ENCODE measurements at places on chromosomes 2 and 18. TPM values are rescaled to one million over a fixed set of nuclear protein-coding genes. Genes with fewer than 3 reads are reported as not detected.

GATA6 gene
- 7.8 TPM for polyA plus RNA-seq

IL36RN gene
- not detected for polyA plus RNA-seq

DNA sequence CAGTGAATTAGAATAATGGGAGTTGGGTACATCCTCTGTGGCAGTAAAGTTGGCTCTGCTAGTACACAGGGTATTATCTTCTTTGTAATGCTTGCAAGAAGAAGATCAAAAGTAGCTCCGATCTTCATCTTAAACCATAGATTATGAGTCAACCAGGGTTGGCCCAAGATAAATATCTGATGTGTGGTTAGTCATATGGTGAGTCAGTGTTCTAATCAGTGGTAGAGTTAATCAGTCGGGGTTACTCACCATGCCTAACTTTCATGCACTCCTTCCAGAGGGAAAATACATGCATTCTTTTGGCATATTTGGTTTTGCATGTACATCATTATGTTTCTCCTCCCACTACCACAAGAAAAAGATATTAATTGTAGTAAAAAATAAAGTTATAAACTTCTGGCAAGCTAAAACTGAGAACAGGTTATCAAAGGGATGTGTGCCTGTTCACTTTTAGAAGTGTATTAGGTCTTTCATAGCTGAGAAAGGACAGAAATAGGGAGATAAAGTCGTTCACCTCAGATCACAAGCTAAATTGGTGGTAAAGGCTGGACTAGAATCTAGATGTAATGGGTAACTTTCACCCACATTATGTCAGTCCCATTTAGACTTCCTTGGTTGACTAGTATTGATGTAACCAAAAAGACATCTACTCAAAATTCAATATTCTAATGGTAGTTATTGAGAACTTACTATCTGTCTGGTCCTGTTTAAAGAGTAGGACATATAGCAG is 684.4 kb downstream of the IRS1 start:
- no peak for DNase-seq

CYRIA gene
- 2.1 TPM for polyA plus RNA-seq

TMEM178A gene
- 93.3 TPM for polyA plus RNA-seq

GRCh38 chr18:62017618-62018017 is 124.8 kb upstream of the RNF152 start:
- no peak for DNase-seq

HOXD3 gene
- polyA plus RNA-seq: 28.9 TPM
